ENCODE measurements at places on chromosomes 6 and 20. TPM values are rescaled to one million over a fixed set of nuclear protein-coding genes. Genes with fewer than 3 reads are reported as not detected.

The RAMACL gene
- 3.0 TPM for total RNA-seq

The MOXD1 gene
- 20.8 TPM for total RNA-seq

DNA sequence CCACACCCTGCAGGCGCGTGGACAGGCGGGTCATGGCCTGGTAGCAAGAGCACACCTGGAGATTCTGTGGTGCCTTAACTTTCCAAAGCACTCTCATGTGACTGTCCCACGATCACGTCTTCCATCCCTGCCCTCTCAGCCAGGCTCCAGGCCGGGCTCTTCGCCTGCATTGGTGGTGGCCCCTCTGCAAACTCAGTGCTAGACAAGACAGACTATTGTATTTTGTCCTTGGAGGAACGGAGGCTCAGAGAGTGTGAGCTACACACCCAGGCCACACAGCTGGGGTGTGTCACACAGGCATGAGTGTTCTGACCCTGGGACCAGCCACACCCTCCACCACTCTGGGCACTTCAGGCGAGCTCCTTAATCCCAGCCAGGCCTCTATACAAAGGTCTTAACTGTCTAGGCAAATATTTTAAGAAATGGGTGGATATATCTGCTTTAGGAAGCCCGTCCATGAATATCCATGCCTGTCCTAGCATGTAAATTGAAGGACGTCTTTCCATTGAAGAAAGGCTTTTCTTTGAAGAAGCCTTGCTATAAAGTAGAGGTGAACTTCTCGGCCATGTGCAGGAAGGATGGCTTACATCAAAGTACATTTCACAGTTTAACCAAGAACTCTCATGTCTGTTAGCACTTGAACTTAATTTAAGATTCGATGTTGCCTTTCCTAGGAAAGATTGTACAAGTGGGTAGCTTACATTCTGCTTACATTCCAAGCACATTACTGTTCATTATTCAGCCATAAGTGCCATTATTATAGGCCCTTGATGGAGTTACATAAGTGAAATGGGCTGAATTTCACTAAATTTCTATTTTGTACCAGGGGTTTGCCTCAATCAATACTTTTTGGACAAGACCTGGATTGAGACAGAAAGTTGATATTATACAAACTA is 263.9 kb downstream of the DLL1 start:
- no peak for DNase-seq

DNA sequence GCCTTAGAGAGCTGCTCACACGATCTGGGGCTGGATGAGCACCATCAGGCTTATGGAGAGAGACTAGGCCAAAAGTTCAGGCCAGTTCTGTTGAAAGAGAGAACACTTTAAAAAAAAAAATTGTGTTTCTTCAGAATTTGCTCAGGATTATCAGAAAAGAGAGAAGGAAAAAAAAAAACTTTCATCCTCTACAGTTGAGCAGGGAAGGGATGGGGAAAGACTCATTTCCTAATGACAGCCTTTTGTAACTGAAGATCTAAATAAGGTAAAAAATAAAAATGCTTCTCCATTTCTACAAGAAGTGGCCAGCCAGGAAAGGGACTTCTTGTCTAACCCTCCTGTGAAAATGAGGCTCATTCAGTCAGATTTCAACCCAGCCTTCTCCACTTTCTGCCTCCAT is 134.8 kb downstream of the LY86 start:
- no peak for DNase-seq

The KCNB1 gene
- total RNA-seq = 20.2 TPM

GRCh38 chr6:154960854-154961530 is 34.1 kb upstream of the TIAM2 start:
- DNase-seq = no peak

- no peak for DNase-seq
Measured at GRCh38 chr6:157974967-157975366, 6.7 kb upstream of the SYNJ2 start.

- no peak for DNase-seq
Measured at GRCh38 chr6:162343198-162343935, 384.2 kb downstream of the PRKN start.

DNA sequence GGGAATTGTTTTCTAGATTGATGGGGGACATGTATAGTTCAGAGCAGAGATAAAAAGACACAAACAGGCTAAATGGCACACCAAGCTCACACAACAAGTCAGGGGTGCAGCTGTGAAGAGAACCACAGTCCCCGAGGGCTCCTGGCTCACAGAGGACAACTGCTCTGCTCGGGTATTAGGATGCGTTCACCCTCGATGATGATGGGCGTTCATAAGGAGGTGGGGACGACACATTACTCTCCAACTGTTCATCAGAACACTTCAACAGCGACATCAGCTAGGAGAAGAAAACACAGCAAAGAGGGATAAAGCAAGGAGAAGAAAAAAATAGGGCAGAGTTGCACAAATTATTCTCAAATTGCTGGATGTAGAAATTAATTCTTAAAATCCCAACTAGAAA is 174.8 kb upstream of the RREB1 start:
- DNase-seq = no peak
